Uterine smooth muscle cell (primary cell): ENCODE measurements at places on chromosomes 6 and 20. TPM values are rescaled to one million over a fixed set of nuclear protein-coding genes. Genes with fewer than 3 reads are reported as not detected.

Gene POM121L2
- not detected in 2 replicates for total RNA-seq

Gene SDCBP2
- 1.2 and 1.5 TPM in 2 replicates for total RNA-seq

Gene PTCHD4
- total RNA-seq, result 0.33 and 1.5 TPM in 2 replicates

Gene HLA-DQA1
- not detected in 2 replicates for total RNA-seq

Gene SLC29A1
- total RNA-seq, result 11.4 and 15.1 TPM in 2 replicates

Gene C6orf15
- total RNA-seq, result not detected in 2 replicates

Gene CCN6
- total RNA-seq, result not detected in 2 replicates
